ENCODE measurements at places on chromosomes 7 and 10. TPM values are rescaled to one million over a fixed set of nuclear protein-coding genes. Genes with fewer than 3 reads are reported as not detected.

DNA sequence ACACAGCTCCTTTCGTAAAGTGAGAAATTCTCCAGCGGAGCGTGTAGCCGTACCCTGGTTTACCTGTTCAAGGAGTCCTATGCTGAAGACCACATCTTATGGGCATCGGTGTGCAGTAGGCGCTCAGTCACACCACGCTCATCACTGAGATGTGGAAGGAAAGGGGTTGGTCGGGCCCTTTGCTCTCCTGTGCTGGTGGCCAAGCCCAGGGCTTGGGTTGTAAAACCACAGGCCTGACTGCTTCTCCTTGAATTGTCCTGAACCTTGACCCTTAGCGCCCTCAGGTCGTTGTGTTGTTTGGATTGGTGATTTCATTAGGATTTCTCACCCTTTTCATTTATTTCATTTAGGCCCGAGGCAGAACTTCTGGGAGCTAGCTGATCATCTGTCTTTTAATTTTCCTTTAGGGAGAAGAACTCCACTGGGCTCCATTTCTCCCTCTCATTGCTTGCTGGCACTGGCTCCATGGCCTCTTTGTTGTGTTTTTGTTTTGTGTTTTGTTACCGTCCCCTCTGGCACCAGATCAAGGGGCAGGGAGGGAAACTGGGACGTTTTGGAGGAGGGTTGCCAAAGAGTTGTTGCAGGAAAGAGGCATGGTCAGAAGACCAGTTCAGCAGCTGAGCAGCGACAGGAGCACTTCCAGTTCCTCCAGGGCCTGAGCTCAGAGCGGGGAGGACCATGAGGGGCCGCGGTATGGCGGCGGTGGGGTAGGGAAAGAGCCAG, 511.4 kb upstream of the GALNT17 start:
- DNase-seq, result no peak

DNA sequence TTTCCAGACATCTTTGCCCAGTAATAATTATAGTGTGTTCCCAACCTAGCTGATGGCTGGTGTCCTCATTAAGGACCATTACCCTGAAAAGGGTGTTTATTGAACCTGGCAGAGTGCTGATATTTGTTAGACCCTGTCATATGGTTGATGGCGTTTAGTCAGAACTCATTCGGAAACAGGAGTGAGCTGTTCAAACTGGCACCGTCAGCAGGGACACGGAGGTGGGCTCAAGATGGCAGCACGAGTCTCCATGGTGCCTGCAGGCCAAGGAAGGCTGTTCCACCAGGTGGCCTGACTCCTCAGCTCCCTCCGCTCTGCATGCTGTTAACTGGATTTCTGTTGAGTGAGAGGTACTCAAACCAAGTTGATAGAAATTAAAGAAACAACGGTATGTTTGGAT, 589.1 kb upstream of the MGMT start:
- DNase-seq, result no peak

DNA sequence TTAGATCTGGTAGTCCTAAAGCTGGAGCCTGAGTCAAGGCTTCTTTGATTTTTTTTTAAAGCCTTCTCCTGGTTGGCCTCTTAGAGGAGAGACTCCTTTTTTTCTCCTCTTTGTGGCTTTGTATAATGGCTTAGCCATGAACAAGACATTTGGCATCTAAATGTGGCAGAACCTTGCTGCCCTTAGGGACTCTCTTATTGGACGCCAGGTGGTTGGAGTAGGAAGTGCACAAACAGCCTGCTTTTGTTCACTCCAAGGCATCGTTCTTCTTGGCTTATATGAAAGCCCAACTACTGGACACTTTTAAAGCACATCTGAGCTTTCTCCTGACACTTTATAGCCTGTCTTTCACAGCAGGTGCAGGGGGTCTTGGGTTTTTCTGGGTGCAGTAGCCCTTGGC, 25.0 kb downstream of the ZPBP start:
- no peak for DNase-seq

Gene OGDHL
- 0.16 TPM for polyA plus RNA-seq

DNA sequence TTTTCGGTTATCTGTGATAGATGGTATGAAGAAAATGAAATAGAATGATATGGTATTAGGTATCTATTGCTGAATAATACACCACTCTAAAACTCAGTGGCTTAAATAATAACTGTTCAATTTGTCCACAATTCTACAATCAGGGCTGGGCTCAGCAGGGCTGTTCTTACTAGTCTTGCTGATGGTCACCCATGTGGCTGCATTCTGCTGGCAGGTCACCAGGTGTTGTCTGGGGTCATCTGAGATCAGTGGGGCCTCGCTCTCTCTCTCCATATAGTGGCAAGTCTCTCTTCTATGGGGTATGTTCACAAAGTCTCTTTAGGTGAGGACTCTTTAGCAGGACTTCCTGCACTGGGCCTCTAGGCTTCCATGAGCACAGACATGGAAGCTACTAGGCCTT, 130.4 kb upstream of the SORCS3 start:
- no peak for DNase-seq

GRCh38 chr10:74928742-74929191, 102.4 kb downstream of the KAT6B start:
- DNase-seq, result peak; percentile 63

Gene BICC1
- polyA plus RNA-seq, result 32.1 TPM

GRCh38 chr10:99775850-99776249, 6.6 kb upstream of the ABCC2 start:
- peak; percentile 83 for DNase-seq

- DNase-seq, result no peak
Measured at GRCh38 chr7:116500078-116500853, 728 bp downstream of the CAV2 start.

DNA sequence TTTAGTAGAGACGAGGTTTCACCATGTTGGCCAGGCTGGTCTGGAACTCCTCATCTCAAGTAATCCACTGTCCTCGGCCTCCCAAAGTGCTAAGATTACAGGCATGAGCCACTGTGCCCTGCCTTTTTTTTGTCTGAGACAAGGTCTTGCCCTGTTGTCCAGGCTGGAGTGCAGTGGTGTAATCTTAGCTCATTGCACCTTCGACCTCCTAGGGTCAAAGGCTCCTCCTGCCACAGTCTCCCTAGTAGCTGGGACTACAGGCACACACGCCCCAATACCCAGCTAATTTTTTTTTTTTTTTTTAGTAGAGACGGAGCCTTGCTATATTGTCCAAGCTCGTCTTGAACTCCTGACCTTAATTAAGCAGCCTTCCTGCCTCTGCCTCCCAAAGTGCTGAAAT, 26.8 kb upstream of the SUPV3L1 start:
- DNase-seq, result no peak

GRCh38 chr10:97861924-97862323, 12.3 kb downstream of the GOLGA7B start:
- DNase-seq, result no peak

Gene SP8
- not detected for polyA plus RNA-seq

DNA sequence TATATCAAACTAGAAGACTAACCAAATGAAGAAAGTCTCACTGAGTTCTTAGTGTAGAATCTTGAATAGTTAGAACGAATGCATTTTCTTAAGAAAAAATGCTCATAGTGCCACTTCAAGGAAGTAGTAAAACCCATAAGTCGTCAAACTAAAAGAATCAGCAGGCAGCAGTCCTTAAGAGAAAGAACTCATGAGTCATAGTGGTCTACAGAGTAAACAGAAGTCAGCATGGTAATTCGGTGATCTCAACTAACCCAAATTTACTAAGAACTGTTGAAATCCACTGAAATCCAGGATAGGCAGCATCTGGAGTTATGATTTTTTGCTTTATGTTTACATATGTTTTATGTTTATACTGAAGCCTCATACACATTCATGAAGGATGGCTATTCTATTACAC, 256.2 kb downstream of the LHFPL3 start:
- DNase-seq, result no peak

Gene PDE6C
- not detected for polyA plus RNA-seq

- DNase-seq, result no peak
Measured at GRCh38 chr10:24958721-24959381, 6.4 kb upstream of the PRTFDC1 start.

Gene NODAL
- polyA plus RNA-seq, result not detected

Gene SLC26A4
- polyA plus RNA-seq, result 0.12 TPM

Gene ZNF398
- 8.0 TPM for polyA plus RNA-seq

Gene LRRC18
- not detected for polyA plus RNA-seq

DNA sequence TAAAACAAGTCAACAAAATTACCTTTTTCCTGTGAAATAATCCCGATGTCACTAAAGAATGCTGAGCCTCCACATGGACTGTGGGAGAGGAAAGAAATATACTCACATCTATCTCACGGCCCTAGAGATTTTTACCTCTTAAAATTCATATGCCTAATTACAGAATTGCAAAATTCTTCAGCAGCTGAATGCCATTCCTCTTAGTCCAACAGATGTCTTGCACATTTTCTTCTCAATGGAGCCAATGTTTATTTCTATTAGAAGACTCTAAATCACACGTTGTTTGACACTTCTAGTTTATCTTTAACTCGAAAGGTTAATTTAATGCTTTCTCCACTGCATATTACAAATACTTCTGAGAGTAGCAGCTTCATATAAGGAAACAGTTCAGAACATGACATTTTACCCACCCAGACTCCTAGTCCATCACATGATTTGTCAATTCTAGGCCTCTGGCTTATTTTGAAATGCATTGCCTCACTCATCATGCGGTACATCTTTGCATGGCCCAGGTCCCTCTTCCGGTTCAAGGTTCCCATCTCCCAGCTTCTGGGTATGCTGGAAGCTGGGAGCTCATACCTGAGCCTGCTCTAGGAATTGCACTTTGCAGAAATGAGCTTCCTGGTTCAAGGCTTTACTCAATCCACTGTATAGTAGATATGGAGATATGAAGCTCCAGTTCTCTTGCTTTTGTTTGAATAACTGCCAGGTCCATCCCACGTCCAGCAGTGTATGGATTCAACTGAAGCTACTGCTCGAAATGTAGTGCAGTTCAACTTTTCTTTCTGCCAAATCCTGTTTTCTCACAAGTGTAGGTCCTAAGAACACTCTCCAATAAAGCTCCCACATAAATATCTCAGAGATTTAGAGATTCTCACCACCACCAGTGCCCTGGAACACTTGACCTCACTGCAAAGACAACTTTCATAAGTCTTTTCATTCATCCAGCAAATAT, 306.2 kb downstream of the GPR37 start:
- peak; percentile 28 for DNase-seq

DNA sequence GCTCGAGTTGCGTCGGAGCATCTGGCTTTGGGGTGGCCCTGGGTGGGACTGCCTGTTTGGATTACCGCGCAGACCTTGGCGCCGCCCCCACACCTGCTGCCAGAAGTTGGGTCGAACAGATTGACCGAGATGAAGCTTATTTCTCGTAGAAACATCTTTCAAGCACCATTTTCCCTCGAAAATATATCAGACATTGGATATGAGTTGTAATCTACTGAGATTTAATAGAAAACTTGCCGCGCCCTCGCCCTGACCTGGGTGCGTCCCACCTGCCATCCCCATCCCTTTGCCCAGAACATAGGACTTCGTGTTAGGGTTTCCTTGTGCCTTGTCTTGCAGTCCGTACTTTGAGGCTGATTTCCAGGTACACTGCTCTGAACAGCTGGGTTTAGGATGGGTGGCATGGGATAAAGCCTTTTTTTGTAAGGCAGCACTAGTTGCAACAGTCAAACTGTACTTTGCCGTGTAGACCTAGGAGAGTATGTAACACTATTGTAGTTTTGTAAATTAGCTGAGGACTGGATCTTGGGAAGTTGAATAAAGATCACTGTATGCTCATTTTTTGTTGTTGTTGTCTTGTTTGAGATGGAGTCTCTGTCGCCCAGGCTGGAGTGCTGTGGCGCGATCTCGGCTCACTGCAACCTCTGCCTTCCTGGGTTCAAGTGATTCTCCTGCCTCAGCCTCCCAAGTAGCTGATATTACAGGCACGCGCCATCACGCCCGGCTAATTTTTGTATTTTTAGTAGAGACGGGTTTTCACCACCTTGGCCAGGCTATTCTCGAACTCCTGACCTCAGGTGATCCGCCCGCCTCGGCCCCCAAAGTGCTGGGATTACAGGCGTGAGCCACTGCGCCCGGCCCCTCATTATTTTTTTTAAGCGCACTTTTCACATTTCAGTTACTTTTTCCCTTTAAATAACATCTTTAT, 978 bp downstream of the OGDH start:
- no peak for DNase-seq

Gene MACC1
- polyA plus RNA-seq, result not detected

GRCh38 chr7:73703757-73704639, 15.5 kb downstream of the STX1A start:
- no peak for DNase-seq

Gene ASB10
- polyA plus RNA-seq, result not detected

Gene ACBD5
- 7.8 TPM for polyA plus RNA-seq

GRCh38 chr10:127744956-127745355, 8.0 kb downstream of the FOXI2 start:
- DNase-seq, result no peak

- no peak for DNase-seq
Measured at GRCh38 chr10:115022733-115023132, 70.4 kb upstream of the ATRNL1 start.

GRCh38 chr7:53387515-53387914, 352.1 kb downstream of the POM121L12 start:
- no peak for DNase-seq

DNA sequence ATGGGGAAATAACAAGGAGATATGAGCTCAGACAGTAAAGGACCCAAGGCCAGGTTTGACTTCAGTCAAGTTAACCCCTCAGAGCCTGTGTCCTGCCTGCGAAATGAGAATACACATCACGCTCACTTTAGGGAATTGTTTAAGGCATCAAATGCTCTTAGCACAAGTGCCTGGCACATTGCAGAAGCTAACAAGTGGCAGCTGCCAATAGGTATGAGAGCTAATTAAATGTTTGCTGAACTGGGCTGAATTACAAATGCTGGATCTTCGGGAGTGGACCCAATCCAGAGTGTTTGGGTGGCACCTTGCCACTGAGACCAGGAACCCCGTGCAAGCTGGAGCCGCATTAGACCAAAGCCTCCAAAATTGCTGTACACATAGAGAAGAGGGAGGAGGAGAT, 136.8 kb downstream of the C10orf90 start:
- no peak for DNase-seq

DNA sequence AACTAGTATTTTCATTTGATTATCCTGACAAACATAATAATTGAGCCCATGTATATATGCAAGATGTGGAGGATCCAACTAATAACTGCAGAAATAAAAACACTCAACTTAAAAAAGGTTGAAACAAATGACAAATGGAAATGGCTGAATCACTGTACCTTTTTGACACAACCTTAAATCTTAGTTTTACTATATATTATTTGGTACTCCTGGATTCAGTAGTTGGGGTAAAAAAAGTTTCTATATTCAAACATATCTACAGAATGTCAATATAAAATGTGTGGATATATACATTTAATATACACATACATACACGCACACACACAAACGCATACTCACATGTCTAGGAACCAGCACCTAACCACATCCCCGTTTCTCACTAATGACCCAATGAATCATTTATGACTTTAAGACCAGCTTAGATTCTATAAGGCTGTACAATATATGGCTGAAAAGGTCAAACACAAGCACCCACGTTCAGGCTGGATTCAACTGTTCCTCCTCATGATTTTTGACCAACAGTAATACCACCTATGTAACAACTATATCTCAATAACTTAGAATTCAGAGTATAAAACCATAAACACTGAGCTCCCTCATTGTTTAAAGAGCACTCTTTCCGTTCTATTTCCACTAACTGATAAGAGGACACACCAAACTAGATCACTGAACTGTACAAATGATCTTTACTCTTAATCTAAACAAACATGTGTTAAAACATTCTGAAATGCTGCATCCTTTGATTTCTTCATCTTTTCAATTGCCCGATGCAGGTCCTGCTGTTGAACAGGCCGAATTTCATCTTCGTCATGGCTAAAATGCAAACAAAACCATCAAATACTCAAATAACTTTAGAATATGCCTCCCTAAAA, 63.8 kb downstream of the ATAD1 start:
- no peak for DNase-seq

- DNase-seq, result no peak
Measured at GRCh38 chr10:124078028-124078427, 15.4 kb downstream of the CHST15 start.

Gene COL1A2
- 4,875 TPM for polyA plus RNA-seq

GRCh38 chr10:81179805-81180452, 642.2 kb downstream of the SH2D4B start:
- DNase-seq, result no peak

Measured in BJ (cell line).